Pulmonary artery endothelial cell (primary cell): ENCODE measurements at places on chromosomes 16 and 17.

DNA sequence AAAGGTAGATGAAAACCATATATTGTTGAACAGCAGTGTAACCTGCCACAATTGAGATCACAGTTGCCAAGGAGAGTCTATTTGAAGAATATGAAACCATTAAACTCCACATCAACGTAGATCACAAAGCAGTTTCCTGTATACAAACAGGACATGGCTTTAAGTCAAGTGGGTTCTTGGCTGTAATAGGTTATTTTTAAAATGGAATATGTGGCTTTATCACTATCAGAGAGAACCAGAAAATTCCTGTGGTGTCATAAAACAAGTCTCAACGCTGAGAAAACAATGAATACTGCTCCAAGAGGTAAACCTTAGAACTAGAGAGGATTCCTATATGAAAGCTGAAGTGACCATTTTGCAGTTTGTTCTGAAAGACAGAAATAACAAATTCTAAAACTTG lies 999.7 kb downstream of the CDH11 start:
- DNase-seq: no peak

GRCh38 chr17:79027925-79028491 lies 4.0 kb downstream of the C1QTNF1 start:
- DNase-seq: no peak

GRCh38 chr17:73387746-73388577 lies 76.2 kb upstream of the CDC42EP4 start:
- no peak for DNase-seq

DNA sequence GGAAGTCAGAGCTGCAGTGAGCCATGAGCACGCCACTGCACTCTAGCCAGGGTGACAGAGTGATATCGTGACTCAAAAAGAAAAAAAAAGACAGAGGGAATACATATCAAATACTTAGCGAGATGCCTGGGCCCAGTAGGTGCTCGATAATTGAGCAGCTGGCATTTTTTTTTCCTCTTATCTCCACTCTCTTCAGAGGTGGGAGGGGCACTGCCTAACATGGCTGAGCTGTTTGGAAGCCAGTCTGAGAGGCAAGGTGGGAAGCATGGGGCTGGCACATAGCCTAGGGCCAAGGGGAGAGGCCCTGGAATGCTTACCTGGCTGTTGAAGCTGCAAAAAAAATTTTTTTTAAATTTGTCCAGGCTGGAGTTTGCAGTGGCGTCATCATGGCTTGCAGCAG lies 38.4 kb downstream of the HIC1 start:
- no peak for DNase-seq

GRCh38 chr17:73166731-73167581 lies 2.1 kb downstream of the SSTR2 start:
- no peak for DNase-seq

DNA sequence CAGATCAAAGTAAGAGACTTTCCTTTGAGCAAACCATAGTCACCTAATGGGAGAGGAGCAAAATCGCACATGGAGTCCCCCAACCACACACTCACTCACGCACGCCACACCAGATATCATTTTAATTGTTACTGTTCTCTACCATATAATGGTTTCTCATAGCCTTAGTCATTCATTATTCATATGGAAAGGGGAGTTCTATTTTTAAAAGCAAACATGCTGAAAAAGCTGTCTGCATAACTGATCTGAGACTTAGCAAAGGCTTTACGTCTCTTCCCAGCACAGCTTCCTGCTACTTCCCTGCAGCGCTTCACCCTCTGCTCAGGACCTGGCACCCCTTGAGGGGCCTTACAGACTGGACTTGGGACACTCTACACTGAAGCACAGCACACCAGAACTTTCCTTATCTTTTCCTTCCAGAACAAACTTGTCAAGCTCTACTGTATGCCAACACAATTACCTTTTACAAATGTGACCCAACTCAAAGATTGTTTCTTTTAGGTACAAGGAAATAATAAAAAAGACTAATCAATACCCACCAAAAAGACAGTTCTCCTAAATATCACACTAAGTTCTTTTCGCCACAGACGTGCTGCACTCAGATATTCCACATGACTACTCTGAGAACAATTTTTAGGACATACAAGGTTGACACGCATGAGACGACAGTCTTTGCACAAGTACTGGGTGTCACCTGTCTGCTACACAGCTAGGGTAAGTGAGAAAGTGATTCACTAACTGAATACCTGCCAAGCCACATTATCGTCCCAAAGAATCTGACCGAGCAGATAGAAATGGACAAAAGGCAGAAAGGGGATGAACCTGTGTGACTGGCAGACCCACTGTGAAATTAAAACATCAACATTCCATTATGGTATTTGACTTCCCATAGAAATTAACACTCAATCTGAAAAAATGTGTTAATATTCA lies 21.5 kb downstream of the SRP68 start:
- DNase-seq: no peak

DNA sequence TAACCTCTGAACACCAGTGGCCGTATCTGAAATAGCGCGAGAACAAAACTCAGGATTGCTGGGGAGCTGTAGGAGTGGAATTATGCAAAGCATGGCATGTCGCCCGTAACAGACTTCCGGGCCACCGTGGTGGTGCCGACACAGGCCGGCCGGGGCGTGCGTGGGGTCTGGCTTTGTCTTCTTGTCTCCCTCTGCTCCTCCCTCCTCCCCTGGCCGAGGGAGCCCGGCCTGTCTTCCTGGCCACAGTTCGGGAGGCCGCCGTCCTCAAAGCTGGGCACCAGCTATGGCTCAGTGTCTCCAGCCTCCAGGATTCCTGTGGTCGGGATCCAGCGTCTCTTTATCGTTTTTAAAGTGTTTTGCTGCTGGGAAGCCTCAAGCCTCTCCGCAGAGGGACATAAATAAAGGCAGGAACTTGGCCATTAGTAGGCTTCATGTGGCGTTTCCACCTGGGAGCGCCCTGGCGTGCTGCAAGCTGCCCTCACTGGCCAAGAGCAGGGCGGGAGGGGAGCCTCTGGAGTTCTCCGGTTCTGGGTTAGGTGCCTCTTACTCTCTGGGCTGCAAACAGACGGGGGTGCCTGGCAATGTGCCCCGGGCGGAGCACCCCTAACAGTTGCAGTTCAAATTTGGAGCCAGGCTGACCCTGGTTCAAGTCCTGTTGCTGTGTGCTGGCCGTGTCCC lies 22.0 kb upstream of the NPTX1 start:
- DNase-seq: no peak

DNA sequence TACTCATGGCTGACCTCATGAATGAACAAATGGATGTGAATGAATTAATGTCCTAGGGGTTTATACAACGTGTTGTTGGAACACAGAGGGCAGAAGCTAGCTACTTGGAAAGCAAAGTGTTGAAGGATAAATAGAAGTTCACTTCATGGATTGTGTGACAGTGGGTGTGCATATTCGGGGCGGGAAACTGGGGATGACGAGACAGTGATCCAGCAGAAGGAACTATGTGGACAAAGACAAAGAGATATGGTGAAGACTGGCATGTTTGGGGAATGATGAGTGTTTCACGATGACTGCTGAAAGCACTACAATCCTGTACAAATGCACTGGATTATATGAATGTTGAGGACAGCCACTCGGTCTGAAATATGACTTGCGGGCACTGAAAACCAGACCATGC lies 250.5 kb upstream of the C16orf82 start:
- DNase-seq: no peak

DNA sequence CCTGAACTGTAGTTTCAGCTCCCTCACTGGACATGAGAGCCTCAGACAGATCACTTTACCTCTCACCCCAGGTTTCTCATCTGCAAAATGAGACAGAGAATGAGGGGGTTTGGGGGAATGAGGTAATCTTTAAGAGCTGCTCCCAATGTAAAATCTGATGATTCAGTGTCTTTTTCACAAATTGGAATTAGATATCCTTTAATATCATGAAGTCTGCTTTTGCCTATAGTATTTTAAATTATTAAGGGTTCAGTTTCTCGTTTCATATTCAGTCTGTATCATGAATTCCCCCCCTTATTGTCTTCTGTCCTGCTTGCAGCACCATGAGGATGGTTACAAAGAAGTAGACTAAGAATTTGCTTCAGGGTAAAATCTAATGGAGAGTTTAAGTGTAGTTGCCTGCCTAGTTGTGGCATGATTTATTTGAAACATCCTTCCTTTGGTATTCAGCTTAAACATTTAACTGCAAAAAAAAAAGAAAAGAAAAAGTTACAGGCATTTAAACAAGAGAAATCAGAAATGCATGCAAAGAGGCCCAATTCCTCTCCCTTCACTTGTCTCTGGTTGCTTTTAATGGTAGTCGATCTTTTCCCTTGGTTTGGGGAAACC lies 77.3 kb downstream of the WNT3 start:
- no peak for DNase-seq

DNA sequence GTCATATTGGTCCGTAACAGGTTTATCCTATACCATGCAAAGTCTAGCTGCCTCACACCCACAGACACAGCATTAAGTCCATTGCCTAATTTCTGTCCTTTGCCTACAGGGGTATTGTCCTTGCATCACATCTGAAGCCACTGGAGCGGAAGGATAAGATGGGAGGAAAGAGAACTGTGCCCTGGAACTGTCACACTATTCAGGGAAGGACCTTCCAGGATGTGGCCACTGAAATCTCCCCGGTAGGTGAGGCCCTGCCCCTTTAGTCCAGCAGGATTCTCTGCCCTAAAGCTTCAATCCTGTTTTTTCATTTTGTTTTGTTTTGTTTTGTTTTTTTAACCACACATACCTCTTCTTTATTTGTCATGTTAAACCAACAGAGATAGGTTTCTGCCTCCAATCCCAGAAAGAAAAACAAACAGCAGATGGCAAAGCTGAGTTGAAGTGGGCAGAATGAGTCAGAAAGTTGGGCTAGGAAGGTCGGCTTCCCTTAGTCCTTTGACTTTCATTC lies 2.2 kb upstream of the EFTUD2 start:
- DNase-seq: no peak

- no peak for DNase-seq
Observed at GRCh38 chr16:4303973-4304372, 11.9 kb upstream of the GLIS2 start.

GRCh38 chr17:28180449-28180848 lies 138.0 kb downstream of the NLK start:
- DNase-seq: no peak

- no peak for DNase-seq
Observed at GRCh38 chr17:81913394-81914102, 2.3 kb upstream of the PCYT2 start.

DNA sequence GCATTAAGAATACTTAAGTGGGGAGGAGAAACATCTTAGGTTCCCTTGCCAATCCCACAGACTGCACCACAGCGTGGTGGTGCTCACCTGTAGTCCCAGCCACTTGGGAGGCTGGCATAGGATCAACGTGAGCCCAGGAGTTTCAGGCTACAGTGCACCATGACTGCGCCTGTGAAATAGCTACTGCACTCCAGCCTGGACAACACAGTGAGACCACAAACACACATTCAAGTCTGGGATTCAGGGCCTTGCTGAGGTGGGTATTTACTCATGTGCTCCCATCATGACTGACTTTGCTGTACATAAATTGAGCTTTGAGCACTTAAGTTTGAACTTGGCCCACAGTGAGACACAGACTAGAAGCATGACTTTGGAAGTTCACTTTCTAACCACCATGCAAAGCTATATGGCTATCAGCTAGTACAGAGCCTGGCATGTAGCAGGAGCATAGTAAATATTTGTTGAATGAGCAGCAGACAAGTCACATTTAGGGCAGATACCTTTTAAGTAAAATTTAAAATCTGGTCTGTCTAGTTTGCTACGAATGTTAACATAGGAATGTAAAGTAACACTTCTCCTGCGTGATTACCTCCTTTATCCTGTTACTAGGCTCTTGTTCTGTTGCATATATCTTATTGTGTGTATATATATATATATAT lies 33.5 kb downstream of the CEP95 start:
- no peak for DNase-seq

- DNase-seq: no peak
Observed at GRCh38 chr16:57540387-57540786, 2.1 kb upstream of the ADGRG5 start.

GRCh38 chr17:4135489-4135888 lies 7.3 kb downstream of the ZZEF1 start:
- DNase-seq: no peak

DNA sequence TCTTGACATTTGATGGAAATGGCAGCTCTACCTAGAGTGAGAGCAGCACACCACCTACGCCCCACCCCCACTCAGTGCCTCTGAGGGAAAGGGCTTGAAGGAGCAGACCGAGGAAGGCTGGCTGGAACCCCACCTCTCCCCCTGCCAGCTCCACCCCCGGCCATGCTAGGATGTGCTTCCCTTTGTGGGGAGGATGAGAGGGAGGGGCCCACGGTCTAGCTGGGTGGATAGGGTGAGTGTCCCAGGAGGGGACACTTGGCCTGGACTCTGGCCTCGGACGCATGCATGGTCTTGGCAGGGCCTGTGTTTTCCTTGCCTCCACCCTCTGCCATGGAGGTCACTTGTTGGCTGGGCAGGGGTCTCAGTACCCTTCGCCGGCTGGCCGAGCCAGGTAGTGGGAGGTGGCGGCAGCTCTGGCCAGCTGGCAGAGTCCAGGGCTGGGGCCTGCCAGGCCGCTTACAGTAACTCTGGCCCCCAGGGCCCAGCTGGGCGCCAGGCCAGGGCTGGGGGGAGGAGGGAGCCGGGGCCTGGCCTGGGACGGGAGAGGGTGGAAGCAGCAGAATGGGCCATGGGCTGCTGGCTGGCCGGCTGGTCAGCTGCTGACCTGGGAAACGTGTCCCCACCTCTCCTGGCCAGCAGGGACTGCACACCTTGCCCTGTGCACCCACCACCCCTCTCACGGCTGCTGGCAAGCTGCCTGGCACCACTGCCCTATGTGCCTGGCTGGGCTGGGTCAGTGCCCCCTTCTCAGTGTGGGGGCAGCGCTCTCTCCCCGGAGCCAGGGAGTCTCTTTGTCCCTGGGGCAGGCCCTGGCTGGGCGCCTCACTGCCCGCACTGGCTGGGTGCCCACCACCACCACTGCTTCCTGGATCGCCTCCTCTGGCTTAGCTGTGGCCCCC lies 23.0 kb downstream of the RARA start:
- DNase-seq: no peak

- DNase-seq: no peak
Observed at GRCh38 chr17:6661464-6661848, 9.9 kb downstream of the C17orf100 start.

DNA sequence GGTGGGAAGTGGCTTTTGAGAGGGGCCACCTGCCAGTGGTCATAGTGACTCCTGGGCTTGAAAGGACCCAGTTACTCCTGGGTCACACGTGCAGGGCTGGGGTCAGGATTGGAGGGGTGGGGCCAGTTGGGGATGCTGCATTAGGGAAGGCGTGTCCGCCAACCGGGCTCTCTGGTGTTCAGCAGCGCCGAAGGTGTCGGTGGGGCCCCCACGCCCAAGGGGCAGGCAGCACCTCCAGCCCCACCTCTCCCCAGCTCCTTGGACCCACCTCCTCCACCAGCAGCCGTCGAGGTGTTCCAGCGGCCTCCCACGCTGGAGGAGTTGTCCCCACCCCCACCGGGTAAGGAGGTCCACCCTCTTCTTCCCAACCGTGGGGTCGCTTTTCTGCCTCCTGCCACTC lies 9.5 kb downstream of the ABI3 start:
- no peak for DNase-seq

- DNase-seq: peak; percentile 27
Observed at GRCh38 chr16:85204242-85205010, 92.2 kb upstream of the CIBAR2 start.

DNA sequence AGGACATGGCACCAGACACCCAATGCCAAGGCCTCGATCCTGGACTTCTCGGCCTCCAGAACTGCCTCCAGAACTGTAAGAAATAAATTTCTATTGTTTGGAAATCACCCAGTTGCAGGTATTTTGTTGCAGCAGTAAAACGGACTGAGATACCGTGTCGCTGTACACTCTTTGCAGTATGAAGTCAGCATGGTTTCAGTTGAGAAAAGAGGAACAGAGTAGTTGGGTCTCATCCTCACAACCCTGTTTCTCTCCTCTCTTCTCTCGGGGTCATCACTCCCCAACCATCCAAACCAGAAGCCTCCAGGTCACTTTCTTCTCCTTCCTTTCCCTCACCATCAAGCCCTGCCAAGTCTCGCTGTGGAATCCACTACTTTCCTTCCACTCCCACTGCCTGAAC lies 77.8 kb downstream of the ADCY9 start:
- no peak for DNase-seq
